ENCODE measurements at places on chromosomes 2 and 18.
A peak's percentile ranks its signal among the peaks of the same experiment; 100 is the strongest.

DNA sequence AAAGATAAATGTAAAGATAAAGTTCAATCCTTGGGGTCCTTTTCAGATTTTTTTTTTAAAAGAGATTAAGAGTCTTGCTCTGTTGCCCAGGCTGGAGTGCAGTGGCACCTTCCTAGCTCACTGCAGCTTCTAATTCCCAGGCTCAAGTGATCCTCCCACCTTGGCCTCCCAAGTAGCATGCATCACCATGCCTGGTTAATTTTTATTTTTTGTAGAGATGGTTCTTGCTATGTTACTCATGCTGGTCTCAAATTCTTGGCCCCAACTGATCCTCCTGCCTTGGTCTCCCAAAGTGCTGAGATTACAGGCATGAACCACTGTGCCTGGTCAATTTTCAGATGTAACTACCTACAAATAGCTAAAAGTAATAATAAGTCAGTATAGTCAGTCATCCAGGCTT is 21.1 kb downstream of the NFE2L2 start:
- DNase-seq = no peak

DNA sequence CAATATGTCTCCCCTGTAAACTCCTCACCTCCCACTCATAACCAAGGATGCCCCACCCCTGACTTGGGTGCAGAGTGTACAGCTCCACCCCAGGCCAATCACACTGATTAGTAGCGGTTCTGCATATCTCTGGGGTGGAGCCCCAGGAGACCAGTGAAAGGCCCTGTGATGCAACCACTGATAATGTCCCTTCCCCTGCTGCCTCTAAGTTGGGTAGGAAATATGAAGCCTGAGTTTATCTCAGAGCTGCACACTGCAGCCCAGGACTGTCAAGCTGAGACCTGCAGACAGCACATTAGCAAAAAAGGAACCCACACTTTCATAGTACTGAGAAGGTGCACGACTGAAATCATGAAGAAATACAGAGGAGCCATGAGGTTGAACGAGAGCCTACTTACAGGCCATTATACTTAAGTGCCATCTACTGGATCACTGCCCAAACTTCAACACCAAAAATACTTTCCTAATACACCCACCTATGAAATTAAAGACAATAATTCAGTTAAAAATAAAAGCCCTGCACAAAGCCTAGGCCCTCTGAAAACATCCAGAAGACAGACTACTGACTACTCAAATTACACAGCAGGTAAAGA is 455.4 kb upstream of the LRRTM4 start:
- DNase-seq = no peak

DNA sequence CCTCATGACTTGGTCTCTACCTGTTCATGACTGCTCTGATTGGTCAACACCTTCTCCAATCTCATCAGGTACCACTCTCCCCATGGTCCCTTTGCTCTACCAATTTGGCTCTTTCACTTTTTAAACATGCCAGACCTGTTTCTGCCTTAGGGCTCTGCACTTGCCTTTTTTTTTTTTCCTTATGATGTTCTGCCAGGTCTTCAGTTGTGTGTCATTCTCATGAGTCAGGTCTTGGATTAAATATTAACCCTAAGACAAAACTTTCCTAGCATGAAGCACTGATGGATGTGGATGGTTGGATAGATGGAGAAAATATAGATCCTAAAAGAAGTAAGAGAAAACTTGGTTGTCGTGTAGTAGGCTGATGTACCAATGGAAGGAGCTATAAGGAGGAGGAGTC is 219.3 kb downstream of the TTC32 start:
- no peak for DNase-seq

GRCh38 chr2:222270396-222270795 is 28.4 kb downstream of the PAX3 start:
- no peak for DNase-seq

DNA sequence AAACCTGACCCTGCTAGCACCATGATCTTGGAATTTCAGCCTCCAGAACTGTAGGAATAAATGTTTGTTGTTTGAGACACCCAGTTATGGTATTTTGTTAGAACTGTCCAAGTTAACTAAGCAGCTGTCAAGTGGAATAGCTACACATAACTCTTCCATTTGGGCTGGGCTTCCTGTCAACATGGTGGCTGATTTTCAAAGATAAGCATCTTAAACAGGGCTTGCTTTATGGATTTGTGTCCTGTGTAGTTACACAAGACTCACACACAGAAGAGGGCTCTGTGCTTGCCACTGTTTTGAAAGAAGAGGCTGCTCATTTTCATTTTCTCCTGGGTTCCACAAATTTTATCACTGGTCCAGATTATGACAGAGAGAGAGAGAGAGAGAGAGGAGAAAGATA is 35.7 kb downstream of the GCG start:
- no peak for DNase-seq

GRCh38 chr2:35347561-35347960 is 1008.0 kb upstream of the CRIM1 start:
- DNase-seq = no peak

DNA sequence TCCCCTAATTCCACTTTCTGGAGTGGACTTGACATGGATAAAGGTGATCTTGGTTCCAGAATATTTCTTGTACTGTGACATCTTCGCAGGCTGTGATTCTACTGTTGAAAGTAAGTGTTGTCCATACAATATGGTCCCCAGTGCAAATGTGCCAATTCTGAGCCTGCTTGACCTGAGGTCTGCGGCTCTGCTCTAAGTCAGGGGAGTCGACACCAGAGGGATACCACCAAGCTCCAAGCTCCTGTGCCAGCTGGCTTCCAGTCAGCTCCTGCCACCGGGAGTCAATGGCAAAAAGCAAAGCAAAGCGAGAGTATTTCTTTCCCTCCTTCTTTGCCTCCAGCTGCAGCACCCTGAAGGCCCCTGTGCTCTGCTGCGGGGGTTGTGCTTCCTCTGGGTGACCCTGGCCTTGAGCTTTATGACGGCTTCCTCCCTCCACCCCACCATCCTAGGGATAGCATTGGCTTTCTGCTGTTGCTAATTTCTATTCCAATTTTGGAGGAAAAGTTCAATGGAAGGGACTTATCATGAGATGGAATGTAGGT is 50.4 kb downstream of the SLC35F5 start:
- DNase-seq = no peak

GRCh38 chr2:177093371-177093770 is 119.2 kb upstream of the HNRNPA3 start:
- DNase-seq = no peak

DNA sequence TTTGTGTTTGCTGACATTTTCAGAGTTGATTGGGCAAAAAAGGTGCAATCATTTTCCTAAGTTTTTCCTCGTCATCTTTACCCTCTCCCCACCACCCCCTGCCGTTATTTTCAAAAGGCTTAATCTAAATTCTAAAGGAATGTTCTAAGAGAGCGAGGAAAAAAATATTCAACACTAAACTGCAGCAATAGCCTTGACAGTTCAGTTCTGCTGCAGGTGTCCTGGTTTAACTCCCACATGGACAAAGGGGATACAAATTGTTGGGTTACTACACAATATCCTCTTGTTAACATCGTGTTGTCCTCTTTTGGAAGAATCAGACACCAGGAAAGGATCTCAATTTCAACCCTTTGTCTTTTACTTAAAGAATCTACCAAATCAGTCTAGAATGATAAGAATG is 696.5 kb downstream of the NRXN1 start:
- DNase-seq = no peak

DNA sequence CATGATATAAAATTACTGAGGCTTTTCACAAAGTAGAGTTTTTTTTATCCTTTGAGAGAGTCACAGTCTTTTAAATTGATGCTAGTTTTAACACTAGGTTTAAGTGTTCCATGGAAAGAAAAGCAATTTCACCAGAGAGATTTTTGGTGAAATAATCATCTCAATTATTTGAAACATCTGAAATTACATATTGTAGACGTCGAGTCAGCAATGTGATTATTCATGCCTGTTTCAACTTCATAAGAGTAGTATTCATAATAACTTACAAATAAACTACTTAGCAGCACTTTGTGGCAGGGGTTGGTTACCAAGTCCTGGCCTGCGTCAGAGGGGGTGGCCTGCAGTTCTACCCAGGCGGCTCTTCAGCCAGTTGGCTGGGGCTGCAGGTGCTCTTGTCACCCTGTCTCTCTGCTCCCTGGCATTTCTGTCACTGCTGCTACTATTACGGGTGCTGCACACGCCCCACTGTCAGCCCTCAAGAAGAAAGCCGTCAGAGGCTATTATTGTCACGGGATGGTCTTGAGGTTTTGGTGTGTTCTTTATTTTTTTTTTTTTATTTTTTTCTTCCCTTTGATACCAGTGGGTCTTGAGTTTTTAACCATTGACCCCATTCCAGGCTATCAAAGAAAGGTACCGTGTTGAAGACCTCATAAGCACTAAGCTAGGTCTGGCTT is 50.4 kb downstream of the MALT1 start:
- DNase-seq = no peak

- DNase-seq = no peak
These were observed 57.8 kb upstream of the IGFBP2 start for GRCh38 chr2:216575465-216575864.

DNA sequence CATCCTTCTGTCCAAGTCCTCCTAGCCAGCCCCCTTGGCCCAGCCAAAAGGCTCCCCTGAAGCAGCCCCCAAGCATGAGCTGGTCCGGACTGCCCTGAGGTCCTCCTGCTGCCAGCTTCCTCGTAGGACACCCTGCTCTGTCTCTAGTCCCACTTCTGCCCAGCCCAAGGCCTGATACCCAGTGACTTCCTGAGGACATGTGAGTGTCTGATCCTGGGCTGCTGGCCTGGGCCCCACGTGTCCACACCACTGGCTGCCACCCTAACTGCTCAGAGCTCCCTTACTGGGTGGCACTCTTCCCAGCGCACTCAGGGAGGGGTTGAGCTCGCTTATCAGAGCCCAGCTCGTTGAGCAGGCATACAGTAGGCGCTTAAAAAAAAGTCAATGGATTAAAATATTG is 34.4 kb upstream of the PDIA6 start:
- no peak for DNase-seq

- DNase-seq = no peak
These were observed 5.4 kb upstream of the STAT1 start for GRCh38 chr2:191019376-191019775.

- DNase-seq = peak; percentile 71
These were observed 92.6 kb downstream of the CMPK2 start for GRCh38 chr2:6773007-6773693.

GRCh38 chr2:235458839-235459273 is 35.0 kb upstream of the AGAP1 start:
- DNase-seq = no peak

DNA sequence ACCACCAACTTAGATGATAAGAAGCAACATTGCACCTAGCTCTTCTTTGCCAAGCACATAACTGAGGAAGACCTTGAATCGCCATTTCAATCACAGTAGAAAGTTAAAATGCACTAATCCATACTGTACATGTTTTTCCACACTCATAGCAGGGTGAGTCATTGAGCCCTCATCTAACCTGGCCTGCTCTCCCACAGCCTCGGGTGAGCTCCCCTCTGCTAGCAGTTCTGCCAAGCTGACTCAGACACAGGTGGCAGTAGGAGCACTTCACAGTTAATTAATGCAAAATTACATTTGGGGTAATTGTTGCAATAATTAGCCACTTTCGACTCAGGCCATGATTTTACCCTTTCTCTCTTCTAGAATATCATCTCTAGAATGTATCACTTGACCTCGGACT is 1632.8 kb upstream of the CELF4 start:
- no peak for DNase-seq

DNA sequence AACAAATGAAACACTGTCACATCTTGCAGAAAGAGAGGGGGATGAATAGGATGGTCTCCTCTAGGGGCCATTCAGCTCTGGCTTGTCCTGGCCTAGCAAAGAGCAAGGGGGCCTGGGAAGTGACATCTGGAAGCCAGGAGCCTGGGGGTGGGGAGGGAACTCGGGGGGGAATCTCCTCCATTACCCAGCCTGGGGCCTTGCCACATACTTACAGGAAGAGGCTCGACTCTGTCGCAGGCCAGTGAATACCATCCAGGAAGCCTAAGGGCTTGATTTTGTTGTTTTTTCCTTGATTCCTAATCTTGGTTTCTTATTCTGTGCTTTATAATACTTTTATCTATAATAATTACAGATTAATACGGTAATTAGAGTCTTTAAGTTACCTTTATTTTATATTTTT is 797.5 kb upstream of the ID2 start:
- no peak for DNase-seq

DNA sequence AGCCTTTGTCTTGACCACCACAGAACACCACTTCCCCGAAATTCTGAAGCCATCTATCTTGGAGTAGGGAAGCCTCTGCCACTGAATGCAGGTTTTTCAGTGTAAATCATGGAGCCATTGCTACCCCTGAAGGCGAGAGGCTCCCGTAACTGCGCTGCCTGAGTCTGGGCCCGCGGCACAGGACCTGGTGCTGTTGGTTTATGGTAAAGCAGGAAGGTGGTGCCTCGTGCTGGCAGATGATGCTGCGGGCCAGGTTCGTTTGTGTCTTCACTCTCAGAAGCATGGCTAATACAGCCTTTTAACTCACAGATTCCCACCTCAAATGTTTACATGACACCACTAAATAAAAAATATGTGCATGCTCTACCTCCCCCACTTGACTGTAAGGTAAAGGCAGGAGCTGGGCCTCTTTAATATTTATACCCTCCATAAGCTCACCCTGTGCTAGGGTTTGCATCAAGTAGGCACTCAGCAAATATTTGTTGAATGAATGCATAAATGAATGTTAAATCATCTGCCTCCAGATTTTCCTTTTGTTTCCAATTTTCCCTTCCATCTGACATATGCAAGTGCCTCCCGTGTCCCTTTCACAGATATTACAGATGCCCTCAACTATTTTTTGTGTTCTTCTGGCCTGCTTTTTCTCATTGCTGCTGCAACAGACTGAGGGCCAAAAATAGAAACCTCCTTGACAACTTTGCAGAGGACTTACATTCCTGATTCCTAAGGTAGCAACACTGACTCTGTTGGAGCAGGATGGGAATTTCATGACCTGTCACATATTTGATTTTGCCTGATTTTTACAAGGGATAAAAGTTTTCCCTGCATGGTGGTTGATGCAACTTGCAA is 83.5 kb upstream of the CPO start:
- DNase-seq = no peak

DNA sequence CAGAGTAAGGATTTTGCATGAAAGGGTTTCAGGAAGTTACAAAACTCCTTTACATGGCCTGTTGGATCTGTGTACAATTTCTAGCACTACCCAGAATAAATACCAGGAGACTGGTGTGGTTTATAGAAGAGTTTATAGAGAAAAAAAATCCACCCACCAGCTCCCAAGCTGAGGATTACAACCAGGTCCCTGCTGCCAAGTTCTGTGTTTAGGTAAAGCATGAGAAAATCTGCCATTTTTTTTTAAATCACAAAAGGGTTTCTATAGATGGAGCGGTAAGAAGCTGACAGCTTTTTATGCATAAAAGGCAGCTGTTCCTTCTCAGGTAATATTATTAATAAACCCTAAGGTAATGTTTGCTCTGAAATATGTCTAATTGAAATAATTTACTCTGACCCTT is 545.4 kb upstream of the ZEB2 start:
- DNase-seq = no peak

GRCh38 chr2:70827388-70827787 is 7.0 kb upstream of the CLEC4F start:
- DNase-seq = no peak

DNA sequence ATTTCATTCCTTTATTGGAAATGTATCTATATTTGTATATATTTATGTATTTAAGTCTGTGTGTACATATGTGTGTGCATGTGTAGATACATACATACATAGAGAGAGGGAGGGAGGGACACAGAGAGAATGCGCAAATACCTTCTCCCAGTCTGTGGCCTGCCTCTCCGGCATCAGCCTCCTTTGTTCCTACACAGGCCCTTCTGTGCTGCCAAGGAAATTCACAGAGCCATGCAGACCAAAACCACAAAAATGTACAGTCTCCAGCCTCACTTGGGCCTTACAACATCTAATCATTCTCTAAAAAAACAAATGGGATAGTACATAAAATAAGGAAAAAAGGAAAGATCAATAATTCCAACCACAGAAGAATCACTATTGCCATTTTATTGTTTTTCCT is 8.8 kb upstream of the CRACDL start:
- no peak for DNase-seq
